ENCODE measurements at places on chromosomes 4 and X.

- DNase-seq, result no peak
Observed at GRCh38 chrX:150544222-150544787, 24.1 kb upstream of the MTM1 start.

DNA sequence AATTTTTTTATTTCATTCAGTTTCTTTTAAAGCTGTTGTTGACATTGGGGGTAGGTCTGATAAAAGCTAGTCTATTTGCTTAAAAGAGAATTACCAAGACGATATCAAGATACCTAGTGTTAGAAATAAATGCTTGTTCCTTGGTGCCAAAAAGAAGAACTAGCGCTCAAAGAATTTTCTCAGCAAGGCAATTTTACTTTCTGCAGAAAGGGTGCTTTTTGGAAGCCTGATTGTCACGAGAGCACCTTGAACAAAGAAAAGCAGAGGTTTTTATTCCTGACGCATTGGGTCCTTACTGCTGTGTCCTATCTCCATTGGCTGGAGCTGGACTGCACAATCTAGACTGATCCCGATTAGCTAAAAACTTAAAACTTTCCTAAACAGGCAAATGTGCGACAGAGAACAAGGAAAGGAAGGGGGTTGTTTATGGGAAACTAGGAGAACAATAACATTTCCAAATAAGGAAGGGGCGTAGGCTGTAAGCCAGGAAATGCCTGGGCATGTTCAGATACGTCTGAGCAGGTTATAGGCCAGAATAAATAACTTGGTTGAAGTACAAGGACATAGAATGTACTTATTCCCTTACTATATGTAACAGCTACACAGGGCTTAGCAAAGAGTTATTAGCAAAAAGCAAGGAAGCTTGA lies 50.3 kb upstream of the STPG2 start:
- DNase-seq, result no peak

- no peak for DNase-seq
Observed at GRCh38 chrX:151970661-151971060, 3.8 kb downstream of the GABRE start.

DNA sequence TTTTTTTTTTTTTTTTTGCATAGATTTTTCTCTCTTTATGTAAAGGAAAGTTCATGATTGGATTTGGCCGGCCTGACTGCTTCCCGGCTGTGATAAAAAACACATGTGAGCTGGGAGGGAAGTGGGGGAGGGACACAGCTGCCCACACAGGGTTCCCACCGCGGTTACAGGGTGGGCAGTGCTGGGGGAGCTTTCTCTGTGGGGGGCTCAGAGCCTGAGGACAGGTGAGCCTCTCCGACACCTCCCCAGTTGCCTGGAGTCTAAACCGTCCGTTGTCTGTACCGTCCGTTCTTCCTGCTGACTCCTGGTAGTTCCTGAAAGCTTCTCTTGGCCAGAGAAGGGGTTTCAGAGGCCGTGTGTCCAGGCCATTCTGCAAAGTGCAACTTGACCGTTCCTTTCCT lies 21.8 kb downstream of the SHOX start:
- no peak for DNase-seq

DNA sequence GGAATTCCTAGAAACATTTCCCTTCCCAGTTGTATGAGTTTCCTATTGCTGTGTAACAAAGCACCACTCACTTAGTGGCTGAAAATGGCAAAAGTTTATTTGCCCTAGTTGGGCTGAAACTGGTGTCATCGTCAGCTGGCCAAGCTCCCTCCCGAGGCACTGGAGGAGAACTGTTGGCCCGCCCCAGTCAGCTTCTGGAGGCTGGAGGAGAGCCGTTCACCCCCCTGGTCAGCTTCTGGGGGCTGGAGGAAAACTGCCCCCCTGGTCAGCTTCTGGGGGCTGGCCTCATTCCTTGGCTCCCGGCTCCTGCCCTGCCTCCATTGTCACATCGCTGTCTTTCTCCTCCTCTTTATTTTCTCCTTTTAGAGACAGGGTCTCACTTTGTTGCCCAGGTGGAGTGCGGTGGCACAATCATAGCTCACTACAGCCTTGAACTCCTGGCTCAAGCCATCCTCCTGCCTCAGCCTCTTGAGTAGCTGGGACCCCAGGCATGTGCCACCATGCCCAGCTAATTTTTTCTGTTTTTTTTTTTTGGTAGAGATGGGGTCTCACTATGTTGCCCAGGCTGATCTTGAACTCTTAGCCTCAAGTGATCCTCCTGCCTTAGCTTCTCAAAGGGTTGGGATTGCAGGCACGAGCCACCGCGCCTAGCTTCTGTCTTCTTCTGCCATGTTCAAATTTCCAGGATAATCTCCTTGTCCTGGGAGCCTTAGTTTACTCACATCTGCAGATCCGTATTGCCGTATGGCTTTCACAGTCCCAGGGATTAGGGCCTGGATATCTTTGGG lies 3.2 kb downstream of the RGS12 start:
- DNase-seq, result no peak

- no peak for DNase-seq
Observed at GRCh38 chr4:24892278-24892677, 20.6 kb downstream of the CCDC149 start.

DNA sequence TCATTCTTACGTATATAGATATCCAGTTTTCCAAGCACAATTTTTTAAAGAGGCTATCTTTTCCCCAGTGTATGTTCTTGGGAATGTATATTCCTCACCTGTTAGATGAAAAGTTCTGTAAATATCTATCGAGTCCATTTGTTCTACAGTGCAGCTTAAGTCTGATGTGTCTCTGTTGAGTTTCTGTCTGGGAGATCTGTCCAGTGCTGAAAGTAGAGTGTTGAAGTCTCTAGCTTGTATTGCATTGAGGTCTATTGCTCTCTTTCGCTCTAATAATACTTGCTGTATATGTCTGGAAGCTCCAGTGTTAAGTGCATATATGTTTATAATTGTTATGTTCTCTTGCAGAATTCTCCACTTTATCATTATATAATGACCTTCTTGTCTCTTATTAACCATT lies 373.1 kb downstream of the PPARGC1A start:
- DNase-seq, result no peak
